ENCODE measurements at places on chromosomes 11 and 22.

DNA sequence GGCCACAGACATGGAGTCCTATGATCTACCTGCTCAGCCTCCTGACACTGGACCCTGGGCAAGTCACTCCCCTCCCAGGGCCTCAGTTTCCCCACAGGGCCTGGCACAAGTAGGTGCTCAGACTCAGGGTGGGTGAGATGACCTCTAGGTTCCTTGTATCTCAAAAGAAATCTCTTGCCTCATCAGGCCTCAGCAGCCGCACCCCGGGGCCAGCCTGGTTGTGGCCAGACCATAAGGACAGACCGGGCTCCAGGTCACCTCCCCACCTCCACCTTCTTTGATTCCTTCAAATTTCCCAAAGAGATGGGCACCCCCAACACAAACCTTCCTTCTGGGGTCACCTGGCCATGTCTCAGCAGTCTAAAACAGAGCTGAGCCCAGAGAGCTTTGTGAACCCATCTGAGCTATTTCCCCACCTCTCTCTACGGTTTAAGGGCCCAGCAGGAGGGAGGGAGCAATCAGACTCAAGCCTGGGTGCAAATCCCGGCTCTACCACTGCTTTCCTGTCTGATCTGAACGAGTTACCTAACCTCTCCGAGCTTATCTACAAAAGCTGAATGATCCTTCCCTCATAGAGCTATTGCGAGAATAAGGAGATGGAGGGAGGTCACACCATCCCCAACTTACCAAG lies 2.5 kb upstream of the APOL4 start:
- no peak for DNase-seq

DNA sequence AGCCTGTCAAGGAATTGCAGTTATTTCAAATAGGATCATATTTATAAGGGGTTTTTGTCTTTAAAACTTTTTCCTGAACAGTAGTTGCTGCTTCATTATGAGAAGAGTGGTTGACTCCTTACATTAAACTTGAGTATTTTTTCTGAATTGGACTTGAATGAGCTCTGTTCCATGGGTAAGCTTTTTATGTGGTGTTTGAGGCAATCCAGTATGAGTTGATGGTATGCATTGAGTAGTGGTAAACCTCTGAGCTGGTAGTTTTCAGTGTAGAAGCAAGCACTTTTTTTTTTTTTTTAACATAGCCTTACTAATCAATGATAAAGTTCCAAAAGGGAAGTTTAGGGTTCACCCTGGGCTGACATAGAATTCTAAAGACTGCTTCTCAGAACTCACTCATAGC lies 3.4 kb downstream of the KMT2A start:
- DNase-seq = no peak

DNA sequence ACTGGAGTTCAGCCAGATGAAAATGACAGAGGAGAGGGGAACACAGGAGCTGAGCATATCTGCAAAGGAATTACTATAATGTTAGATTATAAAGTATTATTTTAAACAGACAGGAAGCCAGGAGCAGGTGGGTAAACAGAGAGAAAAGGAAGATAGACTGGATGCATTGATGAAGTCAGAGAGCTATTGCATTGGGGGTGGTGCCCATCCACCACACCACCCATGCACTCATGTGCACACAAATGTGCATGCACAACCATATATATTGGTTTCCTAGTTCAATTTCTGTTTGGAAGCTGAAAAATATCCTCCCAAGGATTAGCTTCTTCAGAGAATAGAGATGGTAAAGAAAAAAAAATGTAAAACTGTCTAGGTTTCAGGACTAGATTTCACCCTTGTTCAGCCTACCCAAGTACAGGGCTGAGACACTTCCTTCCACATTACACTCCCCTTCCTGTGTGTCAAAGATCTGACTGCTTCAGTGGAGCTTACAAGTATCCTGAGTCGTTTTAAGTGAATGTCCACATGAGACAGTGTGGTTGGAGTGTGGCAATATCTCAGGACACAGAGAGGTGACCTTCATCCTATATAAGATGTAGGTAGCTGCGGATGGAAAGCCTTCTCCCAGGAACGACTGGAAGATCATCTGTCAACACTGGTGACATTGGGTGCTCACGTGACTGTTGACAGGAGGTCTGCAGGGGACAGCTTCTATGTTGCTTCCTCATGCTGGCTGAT lies 12.2 kb upstream of the SMPD1 start:
- no peak for DNase-seq

DNA sequence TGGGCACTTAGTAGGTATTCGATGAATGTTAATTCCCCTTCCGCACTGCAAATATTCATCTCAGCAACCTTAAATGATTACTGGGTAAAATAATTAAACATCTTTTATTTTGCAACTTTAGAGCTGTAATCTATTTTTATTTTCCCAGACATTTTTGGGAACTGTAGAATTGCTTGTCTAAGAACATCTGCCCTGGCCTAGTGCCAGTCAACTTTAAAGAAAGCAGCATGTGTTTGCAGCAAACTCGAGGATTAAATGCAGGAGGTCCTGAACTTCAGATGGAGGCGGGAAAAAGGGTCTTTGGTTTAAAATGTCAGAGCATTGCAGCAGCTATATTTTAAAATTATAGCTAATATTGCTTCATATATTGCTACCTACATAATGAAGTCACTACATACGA lies 190.0 kb downstream of the PGR start:
- no peak for DNase-seq

- DNase-seq = no peak
Observed at GRCh38 chr11:16749666-16750065, 11.2 kb downstream of the C11orf58 start.

GRCh38 chr11:48063424-48063978 lies 83.1 kb downstream of the PTPRJ start:
- DNase-seq = no peak

- no peak for DNase-seq
Observed at GRCh38 chr11:46649180-46649738, 31.9 kb downstream of the ATG13 start.

DNA sequence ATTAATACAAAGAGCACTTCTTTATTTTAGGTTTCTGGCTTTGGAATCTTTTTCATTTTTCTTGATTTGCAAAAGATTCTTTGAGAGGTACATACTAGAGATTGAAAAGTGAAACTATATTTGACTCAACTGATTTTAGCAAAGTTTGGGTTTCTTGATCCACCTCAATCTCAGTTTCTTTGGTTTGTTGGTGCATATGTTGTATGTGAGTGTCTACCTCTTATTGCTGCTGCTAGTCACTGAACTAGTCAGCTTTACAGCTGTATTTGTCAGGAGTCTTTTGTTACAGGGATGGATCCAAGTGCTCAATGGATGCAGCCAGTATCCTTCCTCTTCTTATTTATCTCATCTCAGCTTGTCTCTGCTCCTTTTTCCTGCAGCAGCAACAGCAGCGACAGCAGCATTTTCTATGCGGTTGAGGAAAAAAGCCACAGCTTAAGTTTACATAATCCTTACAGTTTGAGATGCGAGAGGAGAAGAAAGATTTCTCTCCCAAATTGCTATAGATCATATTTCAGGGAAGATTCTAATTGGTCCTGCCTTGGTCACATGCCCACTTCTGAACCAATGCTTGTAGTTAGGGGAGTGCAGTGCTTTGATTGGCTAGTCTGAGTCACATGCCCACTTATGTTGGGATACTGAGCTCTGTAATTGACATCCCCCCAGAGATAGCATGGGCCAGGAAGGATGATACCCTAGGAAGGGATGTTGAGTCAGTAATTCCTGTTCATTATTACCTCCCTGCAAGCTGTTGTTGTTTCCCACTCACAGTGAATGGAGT lies 10.0 kb upstream of the ZNRF3 start:
- DNase-seq = no peak

DNA sequence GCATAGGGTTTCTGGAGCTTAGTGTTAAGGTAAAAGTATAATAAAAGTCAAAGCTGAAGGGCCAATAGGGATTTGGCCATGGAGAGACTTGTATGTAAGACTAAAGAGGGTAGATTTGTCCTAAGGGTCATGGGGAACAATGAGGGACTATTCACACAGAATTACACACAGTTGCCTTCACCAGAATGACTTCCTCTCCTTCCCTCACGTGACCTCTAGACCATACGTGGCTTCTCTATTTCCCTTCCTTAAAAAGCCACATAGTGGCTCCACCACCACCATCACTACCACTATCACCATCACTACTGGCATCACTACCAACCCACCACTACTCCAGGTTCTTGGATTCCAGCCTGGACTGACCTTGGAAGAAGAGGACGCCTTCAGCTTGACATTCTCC lies 2.8 kb downstream of the HPX start:
- DNase-seq = no peak

- DNase-seq = no peak
Observed at GRCh38 chr22:28647216-28647615, 32.4 kb downstream of the TTC28 start.

GRCh38 chr11:77438487-77438886 lies 35.4 kb downstream of the PAK1 start:
- DNase-seq = no peak

DNA sequence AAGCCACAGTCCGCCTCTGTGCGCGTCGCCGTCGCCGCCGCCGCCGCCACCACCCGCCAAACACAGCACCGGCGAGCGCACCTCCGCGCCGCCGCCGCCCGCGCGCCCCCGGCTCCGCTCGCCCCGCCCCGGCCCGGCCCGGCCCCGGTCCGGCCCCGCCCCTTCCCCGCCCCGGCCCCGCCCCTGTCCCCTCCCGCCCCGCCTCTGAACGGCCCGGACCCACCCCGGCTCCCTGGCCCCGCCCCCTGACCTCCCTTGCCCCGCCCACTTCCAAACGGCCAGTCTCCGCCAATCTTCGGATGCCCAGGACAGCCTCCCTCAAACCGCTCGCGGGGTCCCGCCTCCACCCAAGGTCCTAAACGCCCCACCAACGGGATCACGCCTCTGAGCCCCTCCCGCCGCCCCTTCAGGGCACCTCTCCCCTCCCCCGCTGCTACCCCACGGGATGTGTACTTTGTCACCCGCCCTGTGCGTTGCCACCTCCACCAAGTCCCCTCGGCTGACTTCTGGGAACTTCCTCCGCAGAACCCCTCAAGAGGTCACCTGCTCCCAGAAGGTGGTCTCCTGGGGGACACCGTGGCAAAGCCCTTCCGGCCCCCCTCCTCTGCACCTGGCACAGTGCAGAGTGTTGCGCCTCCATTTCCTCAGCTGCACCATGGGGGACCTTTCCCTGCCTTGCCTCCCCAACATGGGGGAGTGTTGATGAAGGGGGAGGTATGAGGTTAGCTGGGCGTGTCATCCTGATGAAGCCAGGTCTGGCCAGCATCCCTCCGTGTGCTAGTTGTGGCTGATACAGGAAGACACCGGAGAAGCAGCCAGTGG lies at the start of gene KIAA0930:
TSS of gene KIAA0930 (minus strand) at position 85 of the 822 bp plus-strand sequence. CDS start 191 bp downstream, outside the sequence.
- peak; percentile 68 for DNase-seq

- DNase-seq = no peak
Observed at GRCh38 chr11:12126344-12127019, 16.1 kb downstream of the MICAL2 start.

DNA sequence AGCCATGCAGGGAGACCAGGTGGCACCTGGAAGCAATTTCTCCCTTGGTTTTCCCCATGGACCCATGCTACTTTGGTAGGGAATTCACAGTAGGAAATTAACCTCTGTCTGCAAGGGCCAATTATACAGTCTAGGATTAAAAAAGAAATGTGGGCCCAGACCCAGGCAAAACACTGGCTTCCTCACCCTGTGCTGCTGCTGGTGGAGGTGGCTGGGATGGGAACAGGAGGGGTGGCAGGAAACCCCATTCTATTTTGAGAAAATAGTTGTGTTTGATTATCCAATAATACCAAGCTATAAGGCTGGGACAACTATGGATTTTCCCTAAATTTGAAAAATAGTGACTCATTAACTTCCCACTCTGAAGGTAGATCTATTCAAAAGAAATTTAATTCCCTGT lies 417.0 kb upstream of the NARS2 start:
- DNase-seq = no peak

GRCh38 chr11:70895366-70895670 lies 357.1 kb downstream of the SHANK2 start:
- no peak for DNase-seq

DNA sequence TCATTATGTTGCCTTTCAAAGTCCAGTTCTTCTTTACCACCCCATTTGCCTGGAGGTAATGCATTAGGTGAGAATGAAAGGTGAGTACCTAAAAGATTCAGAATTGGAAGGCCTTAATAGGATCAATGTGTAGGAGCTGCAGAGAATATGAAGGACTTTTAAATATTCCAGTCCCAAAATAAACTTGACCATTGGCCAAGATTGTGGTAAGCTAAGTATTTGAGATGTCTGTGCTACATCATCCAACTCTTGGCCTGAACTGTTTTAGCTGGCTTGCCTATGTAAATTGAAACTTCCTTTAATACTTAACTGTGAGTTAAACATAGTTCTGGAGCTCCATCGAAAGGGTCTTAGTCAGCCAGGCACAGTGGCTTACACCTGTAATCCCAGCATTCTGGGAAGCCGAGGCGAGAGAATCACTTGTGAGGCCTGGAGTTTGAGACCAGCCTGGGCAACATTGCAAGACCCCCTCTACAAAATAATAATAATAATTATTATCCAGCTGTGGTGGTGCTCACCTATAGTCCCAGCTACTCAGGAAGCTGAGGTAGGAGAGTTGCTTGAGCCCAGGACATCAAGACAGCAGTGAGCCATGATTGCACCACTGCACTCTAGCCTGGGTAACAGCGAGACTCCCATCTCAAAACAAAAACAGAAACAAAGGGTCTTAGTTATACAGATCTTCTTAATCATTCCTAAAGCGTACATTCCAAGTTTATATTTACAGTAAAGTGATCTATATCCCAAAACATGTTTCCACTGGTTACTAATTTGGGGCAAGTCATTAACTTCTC lies 29.8 kb downstream of the MTMR3 start:
- no peak for DNase-seq

- DNase-seq = no peak
Observed at GRCh38 chr11:100354736-100355135, 332.4 kb upstream of the ARHGAP42 start.

DNA sequence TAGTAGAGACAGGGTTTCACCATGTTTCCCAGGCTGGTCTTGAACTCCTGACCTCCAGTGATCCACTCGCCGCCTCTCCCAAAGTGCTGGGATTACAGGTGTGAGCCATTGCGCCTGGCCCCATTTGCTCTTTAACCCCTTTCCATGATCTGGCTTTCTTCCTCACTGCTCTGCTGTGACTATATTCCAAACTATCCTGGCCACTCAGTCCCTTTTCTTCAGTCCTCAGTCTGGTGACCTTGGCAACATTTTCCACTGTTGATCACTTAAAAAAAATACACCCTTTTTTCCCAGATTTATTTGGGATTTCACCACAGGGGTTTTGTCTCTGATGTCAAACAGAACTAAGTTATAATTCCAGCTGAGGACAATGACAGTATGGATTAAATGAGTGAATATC lies 24.5 kb downstream of the MMP20 start:
- DNase-seq = no peak

GRCh38 chr11:115548878-115549528 lies 44.8 kb upstream of the CADM1 start:
- no peak for DNase-seq

DNA sequence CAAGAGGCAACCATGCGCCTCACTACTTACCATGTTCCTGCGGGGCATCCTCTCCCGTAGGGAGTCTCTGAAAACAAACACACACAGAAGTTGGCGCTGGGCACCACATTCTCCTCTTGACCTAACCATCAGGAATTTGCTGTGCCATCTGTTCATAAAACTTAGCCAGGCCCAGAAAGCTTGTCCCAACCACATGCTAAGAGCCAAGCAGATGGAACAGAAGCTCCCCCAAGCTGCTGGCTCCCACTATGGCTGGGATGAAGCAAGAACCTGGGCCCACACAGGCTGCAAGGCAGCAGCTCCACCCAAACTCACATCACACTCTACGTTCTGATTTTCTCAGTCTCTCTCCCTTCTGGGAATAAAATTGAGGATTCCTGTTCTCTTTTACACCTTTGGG lies 17.4 kb downstream of the HPS4 start:
- DNase-seq = no peak

GRCh38 chr11:94185416-94186084 lies 56.9 kb downstream of the PANX1 start:
- DNase-seq = no peak

All from hypothalamus (tissue), 51 donors.